ENCODE measurements at places on chromosomes 7 and 10. TPM values are rescaled to one million over a fixed set of nuclear protein-coding genes. Genes with fewer than 3 reads are reported as not detected.

GRCh38 chr10:112962343-112962742, 12.3 kb downstream of the TCF7L2 start:
- H3K4me3 ChIP-seq: no peak overlapping the region
- DNase-seq: no peak
- no peak overlapping the region for H3K27ac ChIP-seq
- peaks cover 74% of the 10 kb centered on the region for H3K4me1 ChIP-seq

GRCh38 chr7:30734497-30734896, 17.4 kb upstream of the INMT start:
- H3K36me3 ChIP-seq: no peaks in the 10 kb centered on the region
- H3K4me1 ChIP-seq: no peaks in the 10 kb centered on the region
- no peaks in the 10 kb centered on the region for H3K27me3 ChIP-seq
- no peak overlapping the region for H3K27ac ChIP-seq
- H3K4me3 ChIP-seq: no peak overlapping the region

- no peak for DNase-seq
- no peak overlapping the region for H3K27ac ChIP-seq
- H3K4me3 ChIP-seq: no peak overlapping the region
Measured at GRCh38 chr10:44862006-44862751, 49.0 kb upstream of the TMEM72 start.

GRCh38 chr10:61157182-61157581, 213.2 kb upstream of the RHOBTB1 start:
- H3K36me3 ChIP-seq: no peaks in the 10 kb centered on the region
- no peaks in the 10 kb centered on the region for H3K27me3 ChIP-seq
- no peak overlapping the region for H3K27ac ChIP-seq

- no peak overlapping the region for H3K4me3 ChIP-seq
- H3K4me1 ChIP-seq: peaks cover 51% of the 10 kb centered on the region
- H3K27ac ChIP-seq: peak overlapping the region; percentile 74
- no peak for DNase-seq
Measured at GRCh38 chr10:62083412-62084267, 182.1 kb downstream of the ARID5B start.

GRCh38 chr7:101910991-101911799, 93.8 kb downstream of the CUX1 start:
- H3K27me3 ChIP-seq: no peaks in the 10 kb centered on the region
- peaks cover 14% of the 10 kb centered on the region for H3K4me1 ChIP-seq
- no peak for DNase-seq
- no peak overlapping the region for H3K27ac ChIP-seq
- no peak overlapping the region for H3K4me3 ChIP-seq
- H3K36me3 ChIP-seq: peaks cover 3% of the 10 kb centered on the region

DNA sequence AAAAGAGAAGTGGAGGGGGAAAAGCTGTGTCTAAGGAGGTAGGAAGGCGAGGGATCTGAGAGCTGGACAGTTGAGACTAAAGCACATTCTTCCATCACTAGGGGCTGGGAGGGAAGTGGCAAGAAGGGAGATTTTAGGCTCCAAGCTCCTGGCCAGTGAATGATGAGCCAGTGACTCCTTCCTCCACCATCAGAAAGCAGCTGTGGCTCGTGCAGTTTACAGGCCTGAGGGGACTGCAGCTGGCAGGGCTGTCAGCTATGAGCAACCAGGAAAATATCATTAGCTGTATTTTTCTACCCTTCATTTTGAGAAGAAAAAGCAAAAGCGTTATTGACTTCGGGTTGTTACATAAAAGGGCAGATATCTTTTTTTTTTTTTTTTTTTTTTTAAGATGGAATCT, 60.7 kb downstream of the GPAM start:
- no peak overlapping the region for H3K27ac ChIP-seq
- H3K27me3 ChIP-seq: no peaks in the 10 kb centered on the region
- H3K36me3 ChIP-seq: no peaks in the 10 kb centered on the region

GRCh38 chr10:6643962-6644361, 63.9 kb upstream of the PRKCQ start:
- no peaks in the 10 kb centered on the region for H3K36me3 ChIP-seq
- no peak overlapping the region for H3K4me3 ChIP-seq
- no peak for DNase-seq
- no peaks in the 10 kb centered on the region for H3K27me3 ChIP-seq
- H3K4me1 ChIP-seq: no peaks in the 10 kb centered on the region

DNA sequence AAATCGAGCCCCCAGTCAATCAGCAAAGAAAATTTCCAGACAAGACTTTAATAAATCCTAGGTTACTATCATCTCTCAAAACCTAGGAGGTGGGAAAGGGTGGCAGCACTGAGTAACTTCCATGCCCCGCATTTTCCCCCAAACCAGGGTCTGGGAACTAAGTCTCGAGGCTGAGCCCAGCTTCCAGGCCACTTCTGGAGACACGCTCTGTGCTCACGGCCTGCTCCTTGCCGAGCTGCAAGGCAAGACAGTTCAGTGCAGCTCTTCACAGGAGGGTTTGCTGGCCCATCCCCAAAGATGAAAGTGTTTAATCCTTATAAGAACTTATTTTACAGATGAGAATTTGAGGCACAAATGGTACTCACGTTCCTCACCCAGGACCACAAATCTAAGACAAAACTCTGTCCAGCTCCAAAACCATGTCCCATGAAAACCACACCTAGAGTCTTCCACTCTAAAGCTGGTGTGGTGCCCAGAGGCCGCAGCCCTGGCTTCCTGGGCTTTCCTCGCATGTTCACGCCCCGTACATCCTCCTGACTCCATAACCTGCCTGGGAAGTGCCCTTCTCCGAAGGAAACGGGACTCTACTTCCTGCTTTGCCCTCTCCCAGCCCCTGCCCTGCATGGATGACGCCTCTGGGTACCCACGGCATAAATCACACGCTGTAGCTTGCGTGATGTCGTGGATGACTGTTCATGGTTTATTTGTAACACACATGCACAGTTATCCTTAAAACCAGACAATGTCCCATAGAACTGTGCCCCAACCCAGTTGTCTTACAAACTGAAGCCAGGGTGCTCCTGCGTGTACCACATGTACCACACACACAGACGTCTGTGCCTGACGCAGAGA, 201.2 kb downstream of the DIP2C start:
- no peaks in the 10 kb centered on the region for H3K36me3 ChIP-seq
- peaks cover 10% of the 10 kb centered on the region for H3K4me1 ChIP-seq
- H3K4me3 ChIP-seq: no peak overlapping the region

DNA sequence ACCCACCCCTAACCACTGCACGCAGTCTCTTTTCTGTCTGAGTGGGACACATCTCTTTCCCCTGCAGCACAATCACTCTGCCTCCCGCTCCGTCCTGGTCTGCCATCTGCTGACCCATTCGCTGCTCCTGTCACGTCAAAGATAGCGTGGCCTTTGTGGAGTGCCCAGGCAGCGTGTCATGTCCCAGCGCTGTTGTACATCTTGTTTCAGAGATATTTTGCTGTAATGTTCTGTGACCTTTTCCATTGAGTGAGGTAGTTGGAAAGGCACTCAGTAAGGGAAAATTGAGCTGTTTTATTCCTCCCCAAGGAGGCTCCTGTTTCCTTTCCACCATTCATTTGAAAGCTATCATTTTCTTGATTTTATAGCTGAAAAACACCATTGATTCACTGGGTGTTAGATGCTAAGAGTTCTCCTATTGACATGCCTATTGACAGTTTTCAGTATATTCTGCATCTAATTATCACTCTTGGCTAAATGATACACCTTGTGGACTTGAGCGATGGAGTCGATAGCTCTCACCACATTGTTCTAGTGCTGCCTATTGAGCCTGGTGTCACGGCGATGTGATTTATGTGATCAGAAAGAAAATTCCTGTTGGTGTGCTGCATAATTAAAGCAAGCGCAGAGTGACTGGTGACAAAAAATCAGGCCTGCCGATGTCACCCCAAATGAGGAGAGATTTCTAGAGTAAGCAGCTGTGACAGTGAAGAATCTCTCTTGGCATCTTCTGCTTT, 372.6 kb downstream of the LRMDA start:
- no peaks in the 10 kb centered on the region for H3K27me3 ChIP-seq
- H3K4me3 ChIP-seq: no peak overlapping the region
- no peaks in the 10 kb centered on the region for H3K36me3 ChIP-seq
- no peak overlapping the region for H3K27ac ChIP-seq
- DNase-seq: no peak

DNA sequence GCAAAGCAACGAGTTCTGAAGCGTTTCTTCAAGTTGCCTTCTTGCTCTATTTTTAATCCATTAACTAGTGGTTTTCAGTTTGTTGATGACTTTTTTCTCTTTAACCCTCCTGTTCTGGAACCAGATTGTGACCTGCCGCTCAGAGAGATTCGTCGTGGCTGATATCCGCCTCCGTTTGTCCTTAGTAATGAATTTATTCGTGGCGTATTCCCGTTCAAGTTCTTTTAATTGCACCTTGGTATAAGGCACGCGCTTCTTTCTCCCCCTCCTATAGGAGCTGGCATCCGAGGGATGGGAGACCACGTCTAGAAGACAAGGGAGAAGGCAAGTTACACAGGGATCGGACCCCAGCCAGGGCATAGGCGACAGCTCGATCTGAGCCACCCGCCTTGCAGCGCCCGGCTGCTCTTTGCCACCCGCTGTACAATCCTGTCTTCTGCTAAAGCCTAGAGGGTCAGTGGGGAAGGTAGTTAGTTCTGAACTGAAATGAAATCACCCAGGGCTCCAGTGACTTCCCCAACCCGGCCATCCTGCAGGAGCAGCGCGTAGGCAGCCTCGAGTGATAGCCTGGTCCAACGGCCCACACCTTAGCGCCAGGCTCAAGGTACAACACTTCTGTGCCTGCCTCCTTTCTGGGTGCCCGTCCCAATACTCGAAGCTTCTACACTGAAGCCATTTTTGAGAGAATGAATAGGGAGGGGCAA, 1.6 kb downstream of the HOXA13 start:
- no peak overlapping the region for H3K4me3 ChIP-seq
- H3K4me1 ChIP-seq: peaks cover 35% of the 10 kb centered on the region
- no peaks in the 10 kb centered on the region for H3K36me3 ChIP-seq
- peaks cover 11% of the 10 kb centered on the region for H3K27me3 ChIP-seq
- DNase-seq: no peak
- no peak overlapping the region for H3K27ac ChIP-seq

GRCh38 chr7:94303118-94303517, 91.6 kb upstream of the COL1A2 start:
- H3K27me3 ChIP-seq: peaks cover 3% of the 10 kb centered on the region
- no peak overlapping the region for H3K27ac ChIP-seq
- no peaks in the 10 kb centered on the region for H3K36me3 ChIP-seq
- DNase-seq: no peak

GRCh38 chr7:70733090-70733489, 398.9 kb upstream of the GALNT17 start:
- H3K36me3 ChIP-seq: no peaks in the 10 kb centered on the region
- H3K27me3 ChIP-seq: no peaks in the 10 kb centered on the region
- no peak for DNase-seq

GRCh38 chr7:121578669-121579068, 182.6 kb upstream of the FAM3C start:
- no peak overlapping the region for H3K4me3 ChIP-seq
- DNase-seq: no peak
- no peaks in the 10 kb centered on the region for H3K4me1 ChIP-seq
- no peak overlapping the region for H3K27ac ChIP-seq
- 0 out of 3 replicates have a peak, but pooled peaks cover 4% of the 10 kb centered on the region for H3K27me3 ChIP-seq

DNA sequence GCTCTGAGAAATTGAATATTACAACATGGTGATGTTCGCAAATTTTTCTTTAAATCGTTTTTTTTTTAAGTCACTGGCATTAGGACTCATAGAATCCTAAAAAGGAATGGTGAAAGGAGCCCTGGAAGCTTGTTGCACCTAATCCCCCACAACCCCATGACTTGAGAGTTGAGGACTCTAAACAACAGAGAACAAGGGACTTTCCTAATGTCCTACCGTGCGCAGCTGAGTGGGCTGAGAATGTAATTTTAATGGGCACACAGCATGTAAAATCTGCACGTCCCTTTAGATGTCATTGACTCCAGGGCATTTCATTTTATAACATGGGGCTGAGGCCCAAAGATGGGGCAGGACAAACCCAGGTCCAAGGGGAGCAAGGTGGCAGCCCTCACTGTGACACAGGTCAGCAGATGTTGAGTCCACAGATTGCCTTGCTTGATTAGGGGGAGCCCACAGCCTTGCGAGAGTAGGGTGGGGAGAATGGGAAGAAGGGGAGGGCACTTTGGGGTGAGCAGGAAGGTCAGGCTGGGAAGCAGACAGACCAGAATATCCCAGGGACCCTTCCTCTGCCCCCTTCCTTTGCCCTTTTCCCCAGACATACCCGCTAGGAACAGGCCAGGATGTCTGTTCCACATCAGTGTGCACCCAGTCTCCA, 208.4 kb upstream of the ZMIZ1 start:
- no peak for DNase-seq
- peaks cover 18% of the 10 kb centered on the region for H3K27me3 ChIP-seq
- no peak overlapping the region for H3K4me3 ChIP-seq
- H3K27ac ChIP-seq: no peak overlapping the region
- no peaks in the 10 kb centered on the region for H3K36me3 ChIP-seq
- no peaks in the 10 kb centered on the region for H3K4me1 ChIP-seq

- no peaks in the 10 kb centered on the region for H3K27me3 ChIP-seq
- no peak for DNase-seq
- no peak overlapping the region for H3K27ac ChIP-seq
- no peaks in the 10 kb centered on the region for H3K4me1 ChIP-seq
Measured at GRCh38 chr7:120959929-120960484, 9.4 kb downstream of the ING3 start.

DNA sequence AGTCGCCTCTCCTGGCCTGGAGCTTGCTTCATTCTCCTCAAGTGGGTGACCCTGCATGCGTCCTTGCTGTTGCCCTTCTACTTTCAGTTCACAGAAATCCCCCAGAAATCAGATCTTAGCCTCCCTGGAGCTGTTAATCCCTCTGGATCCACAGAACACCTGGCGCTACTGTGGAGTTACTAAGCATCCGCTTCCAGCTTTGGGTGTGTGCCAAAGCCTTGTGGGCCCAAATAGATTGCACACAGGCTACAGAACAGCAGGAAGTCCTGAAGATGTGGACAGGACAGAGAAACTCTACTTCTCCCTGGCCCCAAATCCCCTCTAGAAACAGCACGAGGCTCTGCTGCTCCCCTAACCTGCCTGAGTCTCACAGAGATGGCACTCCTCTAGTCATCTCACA, 36.6 kb upstream of the PDLIM1 start:
- no peaks in the 10 kb centered on the region for H3K27me3 ChIP-seq
- peaks cover 28% of the 10 kb centered on the region for H3K4me1 ChIP-seq
- DNase-seq: no peak
- H3K36me3 ChIP-seq: peaks cover 34% of the 10 kb centered on the region
- H3K27ac ChIP-seq: no peak overlapping the region

DNA sequence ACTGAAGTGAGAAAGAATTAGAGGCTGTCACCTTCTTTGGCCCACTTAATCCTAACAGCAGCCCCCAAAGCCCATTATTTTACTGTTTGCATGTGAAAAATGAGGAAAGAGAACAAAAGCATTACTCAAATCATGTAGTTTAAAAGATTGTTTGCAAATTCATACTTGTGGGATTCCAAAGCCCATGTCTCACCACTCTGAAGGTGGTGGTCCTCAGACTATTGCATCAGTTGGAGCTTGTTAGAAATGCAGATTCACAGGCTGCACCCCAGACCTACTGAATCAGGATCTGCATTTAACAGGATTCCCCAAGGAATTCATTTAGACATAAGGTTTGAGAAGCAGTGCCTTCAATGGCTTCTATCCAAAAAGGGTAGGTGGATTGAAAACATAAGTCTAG, 93.7 kb upstream of the PDE1C start:
- H3K4me3 ChIP-seq: no peak overlapping the region
- H3K36me3 ChIP-seq: no peaks in the 10 kb centered on the region
- no peak for DNase-seq
- no peak overlapping the region for H3K27ac ChIP-seq
- no peaks in the 10 kb centered on the region for H3K27me3 ChIP-seq
- H3K4me1 ChIP-seq: no peaks in the 10 kb centered on the region

CDH23 gene
- not detected for total RNA-seq

UFSP1 gene
- 2.8 TPM for total RNA-seq

IDI1 gene
- 247 TPM for total RNA-seq

NFKB2 gene
- total RNA-seq: 8.2 TPM

ADGRA1 gene
- total RNA-seq: not detected

MEPCE gene
- total RNA-seq: 26.0 TPM

C10orf95 gene
- not detected for total RNA-seq

NPY4R2 gene
- total RNA-seq: not detected

Measured in HepG2 (cell line).